ENCODE measurements at places on chromosomes 2 and 18. TPM values are rescaled to one million over a fixed set of nuclear protein-coding genes. Genes with fewer than 3 reads are reported as not detected.

FAP gene
- polyA plus RNA-seq: not detected

LINC00305 gene
- not detected for polyA plus RNA-seq

TNFRSF11A gene
- polyA plus RNA-seq: not detected

CYBRD1 gene
- not detected for polyA plus RNA-seq

OR6B2 gene
- not detected for polyA plus RNA-seq

KCNJ3 gene
- polyA plus RNA-seq: not detected

POTEC gene
- polyA plus RNA-seq: not detected

POU3F3 gene
- polyA plus RNA-seq: not detected

Measured in naive thymus-derived CD4-positive, alpha-beta T cell (primary cell).